ENCODE measurements at places on chromosomes 5 and 9.

DNA sequence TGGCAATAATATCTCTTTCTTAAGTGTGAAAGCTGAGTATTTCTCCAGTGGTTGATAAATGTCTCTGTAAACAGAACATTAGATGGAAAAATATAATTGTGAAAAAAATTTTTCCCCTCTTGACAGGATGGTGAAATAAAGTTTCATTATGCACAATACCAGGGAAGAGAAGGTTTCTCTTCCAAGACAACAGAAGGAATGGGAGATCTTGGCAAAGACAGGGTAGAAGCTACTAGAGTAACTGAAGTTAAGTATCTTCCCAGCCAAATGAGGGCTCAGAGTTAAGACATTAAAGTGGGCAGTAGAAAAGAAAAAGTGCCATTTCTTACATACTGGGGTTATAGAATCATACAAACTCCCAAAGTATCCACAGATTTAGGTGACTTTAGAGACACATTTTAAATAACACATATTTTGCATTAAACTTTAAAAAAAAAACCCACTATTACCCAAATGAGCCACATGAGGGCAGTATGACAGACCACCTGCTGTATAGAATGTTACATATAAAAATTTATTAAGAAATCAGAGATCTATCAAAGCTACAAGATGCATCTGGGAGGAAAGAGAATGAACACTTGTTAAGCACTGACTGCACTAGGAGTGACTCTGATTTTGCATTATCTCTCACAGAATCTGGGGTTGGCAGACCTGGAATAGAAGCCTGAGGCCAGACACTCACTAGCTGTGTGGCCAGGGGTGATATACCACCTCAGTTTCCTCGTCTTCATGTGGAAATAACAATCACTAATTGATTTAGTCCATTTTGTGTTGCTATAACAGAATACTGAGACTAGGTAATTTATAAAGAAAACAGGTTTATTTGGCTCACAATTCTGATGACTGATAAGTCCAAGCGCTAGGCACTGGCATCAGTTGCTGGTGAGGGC lies 98.5 kb downstream of the ARSB start:
- no peak for DNase-seq

DNA sequence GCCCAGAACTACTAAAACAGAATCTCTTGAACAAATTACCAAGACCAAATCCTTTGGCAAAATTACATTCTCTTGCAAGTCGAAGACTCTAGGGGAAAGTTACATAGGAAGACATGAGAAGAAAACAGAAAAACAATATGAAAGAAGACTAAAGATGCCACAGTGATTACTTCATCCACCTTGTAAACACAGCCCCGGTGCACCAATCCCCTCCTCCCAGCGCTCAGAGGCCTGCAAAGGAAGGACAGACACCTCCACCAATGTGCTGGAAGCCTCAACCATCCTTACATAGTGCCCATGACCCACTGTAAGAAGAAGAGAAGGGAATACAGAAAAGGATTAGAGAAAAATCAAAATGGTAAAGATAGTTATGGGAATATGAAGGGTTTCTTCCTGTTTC lies 218.5 kb downstream of the SPOCK1 start:
- DNase-seq, result no peak

DNA sequence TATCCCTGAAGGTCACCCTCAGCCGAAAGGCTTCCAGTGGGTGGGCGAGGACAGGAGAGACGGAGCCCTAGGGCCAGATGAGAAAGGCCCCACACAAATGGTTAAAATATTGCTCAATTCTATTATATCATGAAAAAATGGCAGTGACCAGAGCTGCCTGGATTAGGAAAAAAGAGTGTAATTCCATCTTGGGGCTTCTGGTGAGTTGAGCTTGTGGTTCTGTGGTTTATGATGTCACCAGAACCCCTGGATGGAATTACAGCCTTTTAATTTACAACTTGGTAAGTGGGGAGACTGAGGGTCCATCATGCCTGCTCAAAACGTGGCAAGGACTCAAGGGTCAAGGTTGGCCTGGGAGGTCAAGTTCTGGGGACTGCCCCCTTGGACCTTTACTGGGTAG lies 55.5 kb upstream of the STC2 start:
- no peak for DNase-seq

GRCh38 chr5:3342271-3343100 lies 253.1 kb upstream of the IRX1 start:
- DNase-seq, result no peak

DNA sequence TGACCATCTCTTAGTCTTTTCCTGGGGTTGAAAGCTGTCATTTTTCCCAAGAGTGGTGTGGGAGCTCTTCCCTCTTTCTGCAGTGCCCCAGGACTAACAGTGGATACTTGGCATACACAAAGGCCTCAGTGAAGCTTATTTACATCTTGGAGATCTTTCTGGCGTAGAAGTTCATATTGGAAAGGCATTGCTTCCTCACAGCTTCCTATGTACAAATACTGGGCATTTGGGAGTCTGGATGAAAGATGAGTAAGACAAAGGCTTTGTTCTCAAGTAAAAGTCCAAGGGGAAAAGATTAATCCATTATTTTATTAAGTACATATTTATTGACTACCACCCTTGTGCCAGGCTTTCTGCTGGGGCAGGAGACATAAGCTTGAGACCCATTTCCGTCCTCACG lies 22.0 kb downstream of the MAP3K1 start:
- DNase-seq, result no peak

GRCh38 chr9:135990468-135991429 lies 29.6 kb upstream of the UBAC1 start:
- no peak for DNase-seq

DNA sequence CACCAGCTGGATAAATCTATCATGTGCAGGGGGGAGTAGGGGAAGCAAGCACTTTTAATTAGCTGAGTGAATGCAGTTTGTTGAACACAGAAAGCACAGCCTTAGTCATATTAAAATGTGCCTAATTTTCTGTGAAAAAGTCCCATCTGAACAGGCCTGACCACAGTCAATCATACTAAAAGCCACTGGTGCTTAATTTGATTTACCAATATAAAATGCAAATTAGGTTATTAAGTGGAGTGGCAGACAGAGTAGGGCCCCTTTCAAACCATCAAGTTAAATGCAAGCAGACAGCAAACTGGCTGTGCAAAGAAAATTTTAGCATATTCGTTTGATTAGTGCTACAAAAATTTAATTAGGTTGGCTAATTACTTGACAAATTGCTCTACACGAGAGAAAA lies 176.1 kb downstream of the ISL1 start:
- no peak for DNase-seq

GRCh38 chr9:97059626-97060025 lies 20.7 kb upstream of the CTSV start:
- no peak for DNase-seq

DNA sequence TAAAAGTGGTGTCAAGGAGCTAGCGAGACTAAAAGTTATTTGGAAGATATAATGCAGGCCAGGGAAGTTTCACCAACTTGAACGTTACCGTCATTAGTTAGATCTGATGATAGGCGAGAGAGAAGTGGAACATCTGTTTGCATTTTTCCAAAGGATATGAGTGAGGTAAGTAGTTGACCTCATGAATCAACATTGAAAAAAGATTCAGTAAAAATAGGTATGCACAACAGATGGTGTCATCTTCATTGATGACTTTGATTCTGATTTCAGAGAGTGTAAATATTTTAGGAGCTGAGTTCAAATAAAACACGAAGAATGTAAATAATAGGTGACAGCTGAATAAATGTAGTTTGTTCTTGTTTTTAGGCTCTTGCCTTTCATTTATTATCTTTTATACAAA lies 998.9 kb upstream of the CDH6 start:
- DNase-seq, result no peak

DNA sequence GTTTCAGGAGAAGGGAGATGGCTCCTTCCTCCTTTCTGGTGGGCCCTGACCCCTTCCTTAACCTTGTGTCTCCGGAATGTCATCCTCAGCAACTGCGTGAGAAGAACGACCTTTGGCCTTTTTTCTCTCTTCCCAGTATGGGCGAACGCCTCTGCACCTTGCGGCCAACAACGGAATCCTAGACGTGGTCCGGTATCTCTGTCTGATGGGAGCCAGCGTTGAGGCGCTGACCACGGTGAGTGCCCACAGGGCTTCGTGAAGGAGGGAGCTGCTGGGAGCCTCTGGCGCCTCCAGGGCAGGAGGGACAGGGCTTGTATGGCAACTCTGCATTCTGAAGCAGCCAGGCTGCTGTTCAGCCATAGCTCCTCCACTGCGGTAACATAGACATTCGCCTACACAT lies 68.0 kb upstream of the CTSL start:
- DNase-seq, result no peak

GRCh38 chr9:136988872-136989271 lies 3.4 kb upstream of the PAXX start:
- DNase-seq, result no peak

- DNase-seq, result no peak
These were observed 1181.0 kb upstream of the DMAC1 start for GRCh38 chr9:8980496-8981013.

- no peak for DNase-seq
These were observed 229.3 kb downstream of the SLF1 start for GRCh38 chr5:94847726-94848125.

GRCh38 chr5:53041071-53041692 lies 52.0 kb downstream of the ITGA2 start:
- no peak for DNase-seq

DNA sequence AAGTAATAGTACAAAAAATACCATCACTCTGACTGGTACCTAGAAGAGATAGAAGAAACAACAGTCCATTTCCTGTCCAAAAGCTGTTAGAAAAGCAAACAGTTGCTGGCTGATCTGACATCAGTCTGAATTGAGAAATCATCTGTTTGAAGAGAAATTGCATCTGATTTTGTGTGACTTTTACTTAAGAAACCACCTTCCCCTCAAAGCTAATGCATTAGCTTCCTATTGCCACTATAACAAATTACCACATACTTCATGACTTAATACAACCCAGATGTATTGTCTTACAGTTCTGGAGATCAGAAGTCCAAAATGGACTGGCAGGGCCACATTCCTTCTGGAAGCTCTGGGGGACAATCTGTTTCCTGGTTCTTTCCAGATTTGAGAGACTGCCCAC lies 385.9 kb upstream of the TLE4 start:
- DNase-seq, result no peak

- DNase-seq, result no peak
These were observed 53.2 kb downstream of the ZNF474 start for GRCh38 chr5:122182491-122182921.

GRCh38 chr5:169161022-169161680 lies 139.8 kb downstream of the SLIT3 start:
- DNase-seq, result no peak

GRCh38 chr9:134617836-134618162 lies 23.8 kb upstream of the COL5A1 start:
- no peak for DNase-seq

GRCh38 chr5:165282491-165282890 lies 1777.1 kb downstream of the MAT2B start:
- DNase-seq, result no peak

GRCh38 chr9:92747459-92748232 lies 17.0 kb downstream of the BICD2 start:
- no peak for DNase-seq

GRCh38 chr9:34413231-34413852 lies 36.6 kb upstream of the MYORG start:
- no peak for DNase-seq

DNA sequence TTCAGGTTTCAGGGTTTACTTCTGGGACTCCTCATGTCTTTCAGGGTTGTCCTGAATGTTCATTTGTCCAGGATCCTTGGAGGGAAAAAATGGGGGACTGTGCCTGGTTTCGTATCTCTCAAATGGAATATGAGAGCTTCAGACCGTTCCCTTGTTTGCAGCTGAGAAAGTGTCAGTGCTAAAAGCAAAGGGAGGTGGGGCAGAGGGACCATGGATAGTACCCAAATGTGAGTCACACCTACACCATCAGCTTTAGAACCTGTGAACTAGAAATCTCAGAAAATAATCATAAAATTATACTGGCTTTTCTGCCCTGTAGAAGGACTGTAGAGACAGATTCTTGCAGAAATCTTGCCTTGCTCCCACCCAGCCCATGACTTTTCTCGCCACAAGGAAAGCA lies 84.3 kb upstream of the TAF11L2 start:
- no peak for DNase-seq

- DNase-seq, result no peak
These were observed 342.4 kb upstream of the GRIA1 start for GRCh38 chr5:153147891-153148623.

GRCh38 chr9:19624519-19624918 lies 164.3 kb downstream of the SLC24A2 start:
- no peak for DNase-seq

DNA sequence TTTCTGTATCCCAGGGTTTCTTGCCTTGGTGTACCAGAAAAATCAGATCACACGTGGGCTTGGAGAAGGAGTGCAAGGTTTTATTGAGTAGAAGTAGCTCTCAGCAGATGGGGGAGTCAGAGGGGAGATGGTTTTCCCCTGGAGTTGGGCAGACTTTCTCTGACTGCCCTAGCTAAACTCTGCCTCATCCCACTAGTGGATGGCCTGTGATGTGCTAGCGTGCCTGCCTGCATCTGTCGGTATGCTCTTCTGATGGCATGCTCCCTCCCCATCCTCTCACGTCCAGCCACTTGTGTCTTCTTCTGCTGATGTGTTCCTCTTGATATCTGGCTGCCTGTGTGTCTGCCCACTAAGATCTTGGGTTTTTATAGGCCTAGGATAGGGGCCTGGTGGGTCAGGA lies 616.1 kb upstream of the RGMB start:
- DNase-seq, result no peak

GRCh38 chr5:146947181-146947941 lies 68.8 kb upstream of the PPP2R2B start:
- DNase-seq, result no peak

DNA sequence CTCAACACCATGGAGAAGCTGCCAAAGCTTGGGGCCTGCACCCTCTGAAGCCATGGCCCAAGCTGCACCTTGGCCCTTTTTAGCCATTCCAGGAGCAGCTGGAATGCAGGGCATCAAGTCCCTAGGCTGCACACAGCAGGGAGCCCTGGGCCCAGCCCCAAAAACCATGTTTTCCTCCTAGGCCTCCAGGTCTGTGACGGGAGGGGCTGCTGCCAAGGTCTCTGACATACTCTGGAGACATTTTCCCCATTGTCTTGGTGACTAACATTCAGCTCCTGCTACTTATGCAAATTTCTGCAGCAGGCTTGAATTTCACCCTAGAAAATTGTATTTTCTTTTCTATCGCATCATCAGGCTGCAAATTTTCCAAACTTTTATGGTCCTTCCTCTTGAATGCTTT lies 64.6 kb downstream of the ELOVL7 start:
- DNase-seq, result no peak

- no peak for DNase-seq
These were observed 65.4 kb downstream of the CDC42SE2 start for GRCh38 chr5:131329286-131329560.

- no peak for DNase-seq
These were observed 6.3 kb upstream of the UNC5A start for GRCh38 chr5:176803943-176804498.

- no peak for DNase-seq
These were observed 50.1 kb downstream of the PPARGC1B start for GRCh38 chr5:149780043-149780737.

DNA sequence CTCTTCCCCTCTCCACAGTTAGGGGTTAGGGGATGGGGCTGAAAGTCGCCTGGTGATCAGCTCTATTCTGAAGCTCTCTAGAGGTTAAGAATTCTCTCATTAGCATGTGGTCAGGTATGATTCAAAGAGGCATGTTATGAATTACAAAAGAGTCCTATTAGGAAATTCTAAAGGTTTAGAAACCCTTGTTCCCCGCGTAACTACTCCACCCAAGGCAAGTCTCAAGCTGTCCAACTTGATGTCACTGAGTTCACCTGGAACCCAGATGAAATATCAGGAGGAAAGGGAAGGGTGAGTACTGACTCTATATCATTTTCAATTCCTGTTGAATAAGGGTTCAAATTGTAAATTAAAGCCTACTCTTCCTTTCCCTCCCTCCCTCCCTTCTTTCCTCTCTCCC lies 18.1 kb upstream of the RNF145 start:
- no peak for DNase-seq

GRCh38 chr9:111527347-111527746 lies 2.4 kb downstream of the ZNF483 start:
- DNase-seq, result no peak

Data from memory B cell (primary cell).